Aorta (tissue), 5 donors: ENCODE measurements at places on chromosomes 7 and 10. TPM values are rescaled to one million over a fixed set of nuclear protein-coding genes. Genes with fewer than 3 reads are reported as not detected.

The C10orf90 gene
- total RNA-seq, result not detected

The DEPP1 gene
- total RNA-seq, result 254 TPM

The KAZALD1 gene
- 12.4 TPM for total RNA-seq

The HKDC1 gene
- total RNA-seq, result not detected

The AGAP4 gene
- 26.0 TPM for total RNA-seq

The BEND7 gene
- total RNA-seq, result 24.0 TPM

The ELFN1 gene
- total RNA-seq, result 4.8 TPM

The GPER1 gene
- total RNA-seq, result 11.2 TPM

The NT5C2 gene
- 102 TPM for total RNA-seq

The SPDYE8 gene
- not detected for total RNA-seq

DNA sequence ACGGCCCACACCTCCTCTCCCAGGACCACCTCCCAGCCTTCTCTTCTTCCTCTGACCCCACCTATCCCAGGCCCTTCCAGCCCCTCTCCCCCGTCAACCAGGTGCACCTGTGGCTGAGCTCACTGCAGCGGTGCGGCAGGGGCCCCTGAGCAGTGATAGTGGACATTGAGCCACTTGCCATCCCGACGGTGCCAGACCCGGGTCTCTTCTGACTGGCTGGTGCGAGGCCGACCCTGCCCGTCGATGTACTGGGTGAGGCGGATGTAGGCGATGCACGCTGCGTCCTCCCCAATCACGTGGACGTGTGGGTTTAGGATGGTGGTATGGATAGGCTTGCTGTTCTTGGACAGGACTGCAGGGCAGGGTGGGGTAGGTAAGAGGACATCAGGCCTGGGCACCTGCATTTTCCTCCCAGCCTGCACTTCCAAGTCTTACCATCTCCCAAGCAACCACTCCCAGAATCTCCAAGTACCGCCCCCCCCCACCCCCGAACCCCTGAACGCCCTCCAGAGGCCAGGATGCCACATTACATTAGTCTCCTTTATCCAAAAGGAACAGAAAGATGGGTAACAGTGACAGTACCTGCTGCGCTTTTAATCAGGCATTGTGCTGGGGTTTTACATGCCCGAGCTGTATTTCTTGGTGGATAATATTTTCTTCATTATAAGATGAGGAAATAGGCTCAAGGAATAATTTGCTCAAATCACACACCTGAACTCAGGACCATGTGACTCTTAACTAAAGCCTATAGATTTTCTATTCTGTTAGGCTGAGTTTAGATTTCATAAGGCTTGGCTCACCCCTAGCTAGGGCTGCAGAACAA, 3.7 kb upstream of the NDST2 start:
- DNase-seq, result no peak

- no peak for DNase-seq
Measured at GRCh38 chr7:93894966-93895640, 4.5 kb upstream of the TFPI2 start.

DNA sequence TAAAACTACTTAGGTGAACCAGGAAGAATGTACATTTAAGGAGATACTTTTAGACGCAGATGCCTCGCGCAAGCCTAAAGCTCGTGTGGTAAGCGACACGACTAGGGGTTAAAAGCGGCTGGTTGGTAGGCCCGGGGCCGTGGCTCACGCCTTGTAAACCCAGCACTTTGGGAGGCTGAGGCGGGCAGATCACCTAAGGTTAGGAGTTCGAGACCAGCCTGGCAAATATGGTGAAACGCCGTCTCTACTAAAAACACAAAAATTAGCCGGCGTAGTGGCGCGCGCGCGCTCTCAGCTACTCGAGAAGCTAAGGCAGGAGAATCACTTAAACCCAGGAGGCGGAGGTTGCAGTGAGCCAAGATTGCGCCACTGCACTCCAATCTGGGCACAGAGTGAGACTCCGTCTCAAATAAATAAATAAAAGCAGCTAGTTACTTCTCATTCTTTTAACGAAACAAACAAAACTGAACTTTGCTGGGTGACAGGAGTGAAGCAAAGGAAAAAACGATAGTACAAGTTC, 879 bp downstream of the NUDT5 start:
- peak; percentile 81 for DNase-seq

GRCh38 chr10:2949948-2950354, 117.4 kb upstream of the PFKP start:
- DNase-seq, result no peak

DNA sequence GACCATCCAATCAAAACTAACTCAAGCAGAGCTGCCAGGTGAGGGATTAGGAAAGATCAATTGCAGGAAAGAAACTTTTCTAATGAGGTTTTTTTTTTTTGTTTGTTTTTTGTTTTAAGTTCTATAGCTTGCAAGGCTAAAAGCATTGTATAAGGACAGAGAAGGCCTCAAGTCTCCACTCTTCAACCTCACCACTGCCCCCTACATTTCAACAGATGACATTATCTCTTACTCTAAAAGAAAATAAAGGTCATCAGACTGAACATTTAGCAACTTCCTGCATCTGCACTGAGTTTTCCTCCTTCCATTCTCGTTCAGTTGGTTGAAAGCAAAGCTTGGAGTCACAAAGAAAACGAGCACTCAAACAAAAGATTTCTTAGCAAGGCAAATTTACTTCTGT, 45.2 kb upstream of the EXOC4 start:
- no peak for DNase-seq

- no peak for DNase-seq
Measured at GRCh38 chr7:151798851-151799448, 78.0 kb downstream of the PRKAG2 start.

GRCh38 chr10:62231371-62231770, 37.3 kb downstream of the RTKN2 start:
- no peak for DNase-seq

DNA sequence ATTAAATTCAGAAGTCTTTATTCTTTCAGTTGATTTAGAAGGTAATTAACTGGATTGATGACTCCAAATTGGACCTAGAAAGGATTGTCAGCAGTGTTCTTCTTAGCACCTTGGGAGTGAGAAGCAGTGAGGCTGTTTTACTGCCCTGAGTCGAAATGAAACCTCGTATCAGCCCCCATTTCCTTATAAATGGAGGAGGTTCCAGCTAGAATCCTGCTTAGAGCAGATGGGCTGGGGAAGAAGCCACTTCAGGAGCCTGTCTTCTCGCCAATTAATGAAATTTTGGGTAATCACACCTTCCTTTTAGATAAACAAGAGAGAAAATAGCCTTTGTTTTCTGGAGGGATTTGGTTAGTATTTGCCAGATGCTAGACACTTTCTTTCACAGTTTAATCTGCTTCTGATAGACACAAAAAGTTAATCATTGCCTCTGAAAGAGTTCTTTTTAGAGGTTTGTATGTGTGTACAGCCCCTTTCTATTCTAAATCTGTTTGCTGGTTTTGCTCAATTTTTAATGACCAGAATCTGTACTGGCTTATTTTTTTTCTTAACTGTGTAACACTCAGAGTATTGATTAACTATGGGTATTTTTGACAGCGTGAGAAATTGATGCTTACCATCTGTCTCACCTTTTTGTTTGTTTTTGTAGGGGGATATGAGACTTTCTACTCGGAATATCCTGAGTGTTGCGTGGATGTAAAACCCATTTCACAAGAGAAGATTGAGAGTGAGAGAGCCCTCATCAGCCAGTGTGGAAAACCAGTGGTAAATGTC, 4.6 kb downstream of the DUSP5 start:
- DNase-seq, result no peak

DNA sequence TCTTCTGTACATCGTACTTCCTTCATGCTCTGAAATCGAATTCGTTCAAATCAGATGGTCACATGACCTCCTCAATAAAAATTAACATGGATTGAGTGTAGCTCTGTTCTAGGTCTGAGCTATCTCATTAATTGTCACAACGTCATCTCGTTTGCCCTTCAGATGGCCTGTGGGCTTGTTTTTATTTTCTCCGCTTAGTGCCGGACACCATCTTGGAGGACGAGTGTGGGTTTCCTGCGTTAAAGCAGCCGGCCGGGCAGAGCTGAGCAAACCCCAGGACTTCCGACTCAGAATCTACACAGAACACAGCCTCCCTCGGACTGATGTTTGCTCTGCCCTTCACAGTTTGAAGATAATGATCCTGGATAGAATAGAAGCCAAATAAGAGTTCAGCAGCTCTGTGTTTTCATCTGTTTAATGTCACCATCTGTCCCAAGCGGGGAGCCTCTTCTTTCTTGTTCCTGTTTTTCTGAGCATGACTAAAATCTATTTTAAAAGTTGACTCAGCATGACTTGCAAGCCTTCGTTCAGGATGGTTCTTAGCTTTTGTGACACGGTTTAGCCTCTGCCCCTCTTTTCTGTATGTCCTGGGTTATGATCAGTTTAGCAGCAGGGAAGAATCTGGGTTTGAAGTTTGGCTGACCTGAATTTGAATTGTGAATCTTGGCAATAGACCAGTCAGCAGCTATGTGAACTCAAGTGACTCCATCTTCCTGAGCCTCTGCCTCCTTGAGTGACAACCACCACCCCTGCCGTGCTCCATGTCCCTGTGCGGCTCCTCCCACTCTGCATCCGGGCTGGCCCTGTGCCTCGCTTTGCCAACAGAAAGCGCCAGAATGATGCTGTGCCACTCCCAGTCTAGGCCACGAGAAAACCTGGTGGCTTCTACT, 30.6 kb upstream of the GALNTL5 start:
- peak; percentile 80 for DNase-seq

GRCh38 chr10:102465466-102465865, 14.1 kb upstream of the C10orf95 start:
- no peak for DNase-seq

GRCh38 chr10:7218968-7219367, 191.9 kb downstream of the SFMBT2 start:
- no peak for DNase-seq

GRCh38 chr7:66514050-66514449, 114.6 kb upstream of the KCTD7 start:
- no peak for DNase-seq

GRCh38 chr7:9937944-9938631, 1035.6 kb upstream of the PHF14 start:
- DNase-seq, result no peak

DNA sequence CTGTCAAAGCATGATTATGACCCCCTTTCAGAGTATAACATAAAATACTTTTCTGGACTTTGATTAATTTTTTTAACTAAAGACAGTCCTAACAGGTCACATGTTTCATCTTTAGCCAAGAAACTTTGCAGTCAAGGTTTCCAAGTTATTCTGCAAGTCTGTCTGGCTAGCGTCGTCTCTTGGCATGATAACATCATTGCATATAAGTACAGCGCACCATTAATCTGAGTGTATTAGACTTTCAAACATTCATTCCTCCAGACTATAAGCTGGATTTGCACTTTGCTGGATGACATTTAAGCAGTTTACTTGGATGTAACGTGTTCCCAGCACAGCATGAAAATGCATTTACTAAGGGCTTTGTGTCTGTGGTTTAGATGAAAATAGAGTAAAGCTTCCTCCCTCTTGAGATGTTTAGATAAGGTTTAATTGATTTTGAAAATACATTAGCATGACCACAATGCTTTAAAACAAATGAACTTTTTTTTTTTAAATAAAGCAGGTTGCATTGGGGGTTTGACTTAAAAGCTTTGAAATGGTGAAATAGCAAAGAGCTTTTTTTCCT, 349.0 kb upstream of the MTPN start:
- DNase-seq, result no peak

- no peak for DNase-seq
Measured at GRCh38 chr10:88471899-88472298, 111.2 kb downstream of the RNLS start.

DNA sequence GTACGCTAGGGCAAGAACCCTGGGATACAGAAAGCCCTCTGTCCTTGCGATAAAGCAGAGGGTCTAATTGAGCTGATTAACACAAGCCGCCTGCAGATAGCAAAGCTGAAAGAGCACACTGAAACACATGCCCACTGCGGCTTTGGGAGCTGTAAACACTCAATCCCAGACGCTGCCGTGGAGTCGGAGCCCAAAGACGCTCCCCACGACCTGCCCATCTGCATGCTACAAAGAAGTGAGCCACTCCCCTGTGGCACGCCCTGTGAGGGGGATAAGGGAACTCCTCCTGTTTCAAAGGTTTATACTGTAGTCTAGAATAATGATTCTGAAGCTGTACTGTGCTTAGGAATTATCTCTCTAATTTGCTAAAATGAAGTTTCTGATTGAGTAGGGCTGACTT, 985.6 kb upstream of the GHITM start:
- no peak for DNase-seq

- no peak for DNase-seq
Measured at GRCh38 chr7:28140979-28141378, 39.6 kb downstream of the JAZF1 start.

GRCh38 chr7:24595671-24596418, 22.6 kb downstream of the PALS2 start:
- no peak for DNase-seq

- DNase-seq, result no peak
Measured at GRCh38 chr10:100333106-100333505, 3.1 kb upstream of the PKD2L1 start.

DNA sequence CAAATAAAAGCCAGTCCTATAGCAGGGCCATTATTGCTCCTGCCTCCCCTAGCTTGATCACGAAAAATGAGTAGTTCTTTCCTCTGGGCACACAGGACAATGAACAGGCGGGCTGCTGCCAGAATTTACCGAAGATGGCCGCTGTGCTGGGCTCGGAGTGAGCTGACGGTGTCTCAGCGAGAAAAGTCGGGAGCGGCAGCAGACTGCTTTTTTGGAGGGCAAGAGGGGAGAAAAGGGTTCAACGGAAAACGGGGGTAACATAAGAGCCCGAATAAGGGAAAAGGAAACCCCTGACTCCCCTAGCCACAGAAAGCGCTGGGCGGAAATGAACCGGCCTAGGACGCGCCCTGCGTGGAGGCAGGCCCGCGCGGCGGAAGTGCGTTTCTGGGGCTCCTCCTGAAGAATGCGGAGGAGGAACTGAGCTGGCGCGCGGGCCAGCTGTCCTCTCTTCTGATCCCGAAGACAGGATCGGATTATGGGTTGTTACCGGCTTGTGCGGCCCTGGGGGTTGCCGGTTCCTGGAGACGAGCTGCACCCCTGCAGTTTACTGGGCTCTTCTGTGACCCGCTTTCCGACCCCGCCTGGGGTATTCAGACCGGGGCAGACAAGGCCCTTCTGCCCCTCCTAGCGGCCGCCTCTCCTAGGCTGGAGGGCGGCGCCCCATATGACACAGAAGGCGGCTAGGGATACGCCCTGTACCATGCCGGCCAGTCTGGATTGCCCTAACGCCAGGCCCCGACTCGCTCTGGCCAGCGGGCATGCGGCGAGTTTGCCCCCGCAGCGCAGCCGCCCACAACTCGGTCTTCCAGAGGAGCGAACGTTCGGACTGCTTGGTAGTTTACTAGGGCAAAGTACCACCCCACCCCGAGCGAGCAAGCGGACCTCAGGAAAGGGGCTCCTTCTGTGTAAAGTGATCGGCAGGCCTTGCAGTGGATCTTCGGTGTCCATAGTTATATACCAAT, 30.1 kb upstream of the KMT2E start:
- peak; percentile 94 for DNase-seq

GRCh38 chr10:102832987-102833386, 4.2 kb downstream of the CYP17A1 start:
- no peak for DNase-seq

DNA sequence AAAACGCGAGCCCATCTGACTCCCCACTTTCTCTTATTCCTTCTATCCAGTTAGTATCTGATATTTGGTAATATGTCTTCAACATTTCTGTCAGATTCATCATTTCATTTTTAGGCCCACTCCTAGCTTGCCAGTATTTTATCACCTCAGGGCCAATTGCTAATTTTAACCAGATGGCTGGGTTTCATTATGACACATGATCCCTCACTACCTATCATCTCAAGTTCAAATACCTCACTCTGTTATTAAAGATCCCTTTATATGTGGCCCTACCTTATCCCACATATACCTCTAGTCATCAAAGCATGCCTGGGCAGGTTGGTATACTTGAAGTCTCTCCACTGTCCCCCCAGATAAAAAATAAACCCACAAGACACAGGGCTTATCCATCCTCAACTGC, 104.9 kb downstream of the RNLS start:
- no peak for DNase-seq
